ENCODE measurements at places on chromosomes 3 and 15.
A peak's percentile ranks its signal among the peaks of the same experiment; 100 is the strongest.

- DNase-seq = no peak
Measured at GRCh38 chr3:94285872-94286271, 223.0 kb downstream of the NSUN3 start.

GRCh38 chr3:113211330-113212149 is at the start of gene BOC:
Gene BOC, plus strand, starts transcription at chr3:113211557. Its CDS starts 38,246 bp downstream, at chr3:113249803.
- no peak for DNase-seq

DNA sequence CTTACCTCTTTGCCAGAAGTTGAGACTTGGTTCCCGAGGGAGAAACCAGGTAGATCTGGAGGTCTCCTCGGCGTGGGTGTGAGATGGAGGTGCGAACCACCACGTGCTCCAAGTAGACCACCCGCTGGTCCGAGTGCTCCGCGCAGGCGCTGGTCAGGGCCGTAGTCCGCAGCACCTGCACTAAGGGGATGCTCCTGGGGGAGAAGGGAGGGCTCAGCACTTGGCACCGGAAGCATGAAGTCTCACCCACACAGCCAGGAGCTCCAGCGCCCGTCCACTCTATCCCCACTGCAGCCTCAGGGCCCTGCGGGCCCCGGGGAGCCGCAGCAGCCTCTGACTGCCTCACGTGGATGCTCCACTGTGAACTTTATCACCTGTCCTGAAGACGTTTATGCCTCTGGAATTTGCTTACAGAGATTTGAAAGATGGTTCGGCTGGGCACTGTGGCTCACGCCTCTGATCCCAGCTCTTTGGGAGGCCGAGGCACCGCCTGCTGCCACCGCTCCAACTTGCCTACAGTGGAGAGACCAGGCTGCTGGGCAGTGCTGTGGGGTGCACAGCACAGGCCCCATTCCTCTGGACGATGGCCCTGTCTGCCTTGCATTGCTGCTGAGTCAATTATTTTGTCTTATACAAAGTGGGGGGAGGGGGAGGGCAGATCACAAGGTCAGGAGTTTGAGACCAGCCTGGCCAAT is 75.4 kb upstream of the SNRPA1 start:
- no peak for DNase-seq

DNA sequence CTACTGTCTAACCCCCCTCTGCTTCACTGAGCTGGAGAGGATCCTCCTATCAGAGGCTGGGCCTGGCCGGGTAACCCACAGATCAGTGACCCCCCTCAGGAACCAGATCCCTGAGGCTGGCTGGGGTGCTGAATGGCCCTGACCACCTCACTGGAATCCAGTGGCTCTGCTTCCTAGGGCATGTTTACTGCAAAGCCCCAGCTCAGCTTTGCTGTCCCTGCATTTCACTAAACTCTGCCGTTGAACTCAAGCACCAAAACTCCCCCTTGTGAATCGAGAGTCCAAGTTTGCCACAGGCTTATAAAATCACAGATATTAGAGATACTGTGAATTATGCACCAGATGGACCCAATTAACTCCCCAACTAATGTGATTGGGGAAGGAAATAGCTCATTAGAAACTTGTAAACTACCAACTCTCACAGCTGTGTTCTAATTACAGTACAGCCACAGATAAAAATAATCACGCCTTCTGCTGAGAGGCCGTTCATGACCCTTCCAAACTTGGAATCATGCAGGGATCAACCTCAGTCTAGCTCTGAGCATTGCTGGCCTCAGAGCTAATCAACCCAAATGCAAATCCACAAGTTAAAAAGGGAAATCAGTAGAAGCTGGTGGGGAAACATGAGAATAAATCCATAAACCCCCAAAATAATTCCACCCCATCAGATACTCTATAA is 47.0 kb downstream of the OCA2 start:
- no peak for DNase-seq

DNA sequence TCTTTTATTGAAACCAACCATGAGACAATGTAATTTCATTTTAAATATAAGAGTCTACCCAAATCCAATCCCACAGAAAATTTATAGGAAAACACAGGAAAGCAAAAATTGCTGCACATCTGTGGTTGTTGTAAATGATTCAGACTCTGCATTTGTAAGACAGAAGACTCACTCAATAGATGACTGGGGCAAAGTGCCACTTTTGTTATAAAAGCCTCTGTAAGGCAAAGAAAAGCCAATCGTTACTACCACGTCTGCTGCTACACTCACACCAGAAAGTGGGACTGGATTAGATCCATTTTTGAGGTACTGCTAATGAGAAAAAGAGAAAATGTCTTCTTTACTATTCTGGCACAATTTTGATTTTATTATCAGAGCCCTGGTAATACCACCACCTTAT is 74.9 kb downstream of the SEMA6D start:
- DNase-seq = no peak

- DNase-seq = no peak
Measured at GRCh38 chr3:182182531-182182968, 470.8 kb downstream of the SOX2 start.

DNA sequence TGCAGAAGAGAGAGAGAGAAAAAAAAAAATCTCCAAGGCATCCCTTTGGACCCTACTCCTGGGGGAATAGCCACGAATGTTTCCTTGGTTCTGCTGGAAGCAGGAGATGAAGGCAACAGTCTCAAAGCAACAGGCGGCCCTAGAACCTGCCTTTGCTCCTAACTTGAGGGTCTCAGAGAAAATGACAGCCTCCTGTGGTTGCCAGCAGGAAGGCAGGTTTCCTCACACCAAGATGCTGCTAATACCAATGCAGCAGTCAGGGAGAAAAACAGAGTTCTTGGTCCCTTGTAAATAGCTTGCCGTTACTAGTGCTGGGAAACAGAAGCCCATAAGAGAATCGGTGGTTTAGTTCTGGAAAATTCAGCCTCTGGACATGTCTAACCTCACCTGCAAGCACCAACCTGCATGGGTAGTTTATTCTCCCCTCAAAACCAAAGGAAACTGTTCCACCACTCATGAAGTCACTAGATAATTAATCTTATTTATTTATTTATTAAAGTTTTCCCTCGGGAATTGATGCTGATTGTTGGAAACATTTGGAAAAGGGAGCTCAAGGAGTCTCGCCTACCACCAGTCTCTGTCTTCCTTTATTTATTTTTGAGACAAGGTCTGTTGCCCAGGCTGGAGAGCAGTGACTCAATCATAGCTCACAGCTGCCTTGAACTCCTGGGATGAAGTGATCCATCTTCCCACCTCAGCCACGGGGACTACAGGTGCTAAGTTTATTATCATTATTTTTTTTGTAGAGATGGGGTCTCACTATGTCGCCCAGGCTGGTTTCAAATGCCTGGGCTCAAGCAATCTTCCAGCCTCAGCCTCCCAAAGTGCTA is 883 bp upstream of the FRMD4B start:
- no peak for DNase-seq

DNA sequence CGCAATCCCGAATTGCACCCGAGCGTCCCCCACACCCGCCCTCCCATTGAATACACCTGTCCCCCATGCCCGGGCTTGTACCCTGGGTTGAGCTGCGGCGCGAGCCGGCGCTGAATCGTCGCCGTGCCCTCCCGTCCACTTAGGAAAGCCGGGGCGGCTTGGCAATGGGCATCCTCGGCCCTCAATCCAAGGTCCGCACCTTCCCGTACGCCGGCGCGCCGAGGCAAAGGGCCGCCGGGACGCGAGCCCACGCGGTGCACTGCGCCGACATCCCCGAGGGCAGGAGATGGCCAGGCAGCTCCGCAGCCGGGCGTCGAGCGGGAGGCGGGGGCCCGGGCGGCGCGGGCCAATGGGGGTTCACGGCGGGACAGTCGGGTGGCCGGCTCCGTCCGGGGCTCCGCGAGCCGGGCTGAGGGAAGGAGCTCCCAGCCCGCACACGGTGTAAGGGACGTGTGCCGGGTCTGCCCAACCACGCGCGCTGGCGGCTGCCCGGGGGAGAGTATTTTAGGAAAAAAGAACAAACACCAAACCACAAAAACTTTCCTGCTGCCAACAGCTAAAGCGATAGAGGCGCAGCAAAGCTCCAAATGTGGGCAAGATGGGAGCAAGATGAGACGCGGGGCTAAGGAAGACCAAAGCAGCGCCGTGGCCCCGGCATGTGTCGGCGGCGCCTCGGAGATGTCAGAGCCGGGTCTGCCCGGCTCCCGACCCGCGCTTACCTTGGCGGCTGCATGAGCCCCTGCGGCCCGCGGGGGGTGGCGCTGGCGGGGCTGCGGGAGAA is 621 bp downstream of the RGMA start:
- no peak for DNase-seq

DNA sequence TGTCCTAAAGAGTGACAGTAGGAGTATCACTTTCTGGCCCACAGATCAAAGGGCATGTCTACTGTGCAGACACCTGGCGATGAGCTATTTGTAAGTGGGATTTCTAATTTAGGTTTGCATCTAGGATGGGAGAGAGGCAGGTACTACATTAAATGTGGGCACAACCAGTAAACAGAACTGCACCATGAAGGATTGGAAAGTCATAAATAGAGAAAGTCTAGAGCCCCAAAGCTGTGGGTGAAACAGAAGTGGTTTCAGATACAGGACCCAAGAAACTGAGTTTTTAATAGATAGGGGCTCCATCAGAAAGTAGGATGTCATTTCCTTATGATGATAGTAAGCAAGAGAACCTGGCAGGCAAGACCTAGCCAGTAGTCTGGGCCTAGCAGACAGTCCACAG is 35.2 kb upstream of the SPPL2A start:
- no peak for DNase-seq

- DNase-seq = no peak
Measured at GRCh38 chr15:52682781-52683180, 3.6 kb upstream of the ATOSA start.

GRCh38 chr15:37131621-37132020 is 31.3 kb upstream of the MEIS2 start:
- no peak for DNase-seq

- DNase-seq = no peak
Measured at GRCh38 chr3:32198714-32199113, 39.8 kb upstream of the CMTM8 start.

DNA sequence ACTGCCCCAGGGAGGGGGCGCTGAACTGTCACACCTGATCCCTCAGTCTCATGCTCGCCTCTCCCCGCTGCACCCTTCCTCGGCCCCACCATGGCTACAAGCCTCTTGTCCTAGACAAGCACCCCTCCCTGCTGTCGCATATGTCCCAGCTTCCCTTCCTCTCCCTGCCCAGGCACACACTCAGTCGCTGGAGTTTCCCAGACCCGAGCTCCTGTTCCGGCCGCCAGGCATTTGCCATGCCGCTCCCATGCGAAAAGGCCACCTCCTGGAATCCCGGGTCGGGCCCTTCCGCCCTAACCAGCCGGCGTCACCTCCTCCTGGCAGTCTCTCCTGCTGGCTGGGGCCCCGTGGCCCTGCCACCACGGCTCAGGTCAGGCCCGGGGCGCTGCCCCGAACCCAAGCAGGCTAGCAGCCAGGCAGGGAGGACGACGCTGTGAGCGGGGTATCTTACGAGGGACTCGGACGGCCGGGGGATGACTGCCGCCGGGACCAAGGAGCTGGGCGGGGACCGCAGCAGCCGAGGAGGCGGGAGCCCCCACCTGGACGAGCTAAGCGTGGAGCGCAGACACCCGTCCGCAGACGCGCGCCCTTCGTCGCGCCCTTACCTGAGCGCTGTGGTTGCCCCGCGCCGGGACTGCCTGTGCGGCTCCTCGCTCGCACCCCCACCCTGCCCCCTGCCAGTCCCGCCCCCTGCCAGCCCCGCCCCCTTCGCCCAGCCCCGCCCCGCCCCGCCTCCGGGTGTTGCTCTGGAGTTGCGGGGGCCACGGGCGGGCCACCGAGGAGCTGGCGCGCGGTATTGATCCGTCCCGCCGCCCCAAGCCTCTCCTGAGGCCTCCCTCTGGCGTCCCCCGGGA is at the start of gene ALS2CL:
TSS of gene ALS2CL (minus strand) at position 642 of the 854 bp plus-strand sequence. CDS start 4,239 bp downstream, outside the sequence.
- DNase-seq = peak; percentile 23

- DNase-seq = no peak
Measured at GRCh38 chr3:154071146-154071545, 50.0 kb upstream of the ARHGEF26 start.

GRCh38 chr3:107956991-107957900 is 133.6 kb downstream of the CD47 start:
- no peak for DNase-seq

DNA sequence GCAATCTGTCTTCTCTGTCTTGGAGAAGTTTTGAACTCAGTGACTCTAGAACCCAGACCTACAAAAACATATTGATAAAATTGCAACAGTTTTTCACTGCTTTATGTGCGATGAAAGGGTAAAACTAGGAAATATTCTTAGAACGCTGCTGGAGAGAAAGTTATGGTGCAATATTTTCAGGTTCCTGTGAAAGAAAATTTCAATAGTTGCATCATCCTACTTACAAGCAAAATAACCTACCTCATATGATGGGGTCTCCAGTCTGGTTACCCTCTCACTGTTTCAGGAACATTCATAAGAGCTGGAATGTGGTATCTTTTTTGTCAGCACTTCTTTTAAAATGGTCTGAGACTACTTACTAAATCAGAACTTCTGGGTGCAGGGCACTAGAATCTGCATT is 27.1 kb downstream of the GATM start:
- no peak for DNase-seq
